NCI-H187 treated with DMSO at 0.1 percent for 48 hours (cell line): ENCODE measurements at places on chromosomes 16 and 17.
A peak's percentile ranks its signal among the peaks of the same experiment; 100 is the strongest.

DNA sequence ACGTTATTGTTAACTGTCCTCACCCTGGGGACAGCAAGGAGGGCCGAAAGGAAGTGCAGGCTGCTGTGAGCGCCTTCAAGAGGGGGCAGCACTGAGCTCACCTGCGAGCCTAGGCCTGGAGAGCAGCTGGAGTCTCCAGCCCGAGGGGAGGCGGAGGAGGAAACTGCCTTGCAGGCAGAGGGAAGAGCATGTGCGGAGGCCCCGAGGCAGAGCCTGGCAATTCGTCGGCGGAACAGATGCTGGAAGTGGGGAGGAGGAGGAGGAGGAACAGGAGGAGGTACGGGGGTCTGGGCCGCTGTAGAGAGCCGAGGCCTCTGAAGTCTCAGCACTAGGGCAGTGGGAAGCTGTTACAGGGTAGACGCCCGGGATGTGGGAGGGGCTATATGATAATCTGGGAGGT lies 49.6 kb upstream of the PLCG2 start:
- no peak for DNase-seq

- DNase-seq: no peak
Observed at GRCh38 chr17:4942760-4943508, 2.9 kb downstream of the RNF167 start.

- no peak for DNase-seq
Observed at GRCh38 chr16:24954137-24954536, 61.0 kb downstream of the ARHGAP17 start.

DNA sequence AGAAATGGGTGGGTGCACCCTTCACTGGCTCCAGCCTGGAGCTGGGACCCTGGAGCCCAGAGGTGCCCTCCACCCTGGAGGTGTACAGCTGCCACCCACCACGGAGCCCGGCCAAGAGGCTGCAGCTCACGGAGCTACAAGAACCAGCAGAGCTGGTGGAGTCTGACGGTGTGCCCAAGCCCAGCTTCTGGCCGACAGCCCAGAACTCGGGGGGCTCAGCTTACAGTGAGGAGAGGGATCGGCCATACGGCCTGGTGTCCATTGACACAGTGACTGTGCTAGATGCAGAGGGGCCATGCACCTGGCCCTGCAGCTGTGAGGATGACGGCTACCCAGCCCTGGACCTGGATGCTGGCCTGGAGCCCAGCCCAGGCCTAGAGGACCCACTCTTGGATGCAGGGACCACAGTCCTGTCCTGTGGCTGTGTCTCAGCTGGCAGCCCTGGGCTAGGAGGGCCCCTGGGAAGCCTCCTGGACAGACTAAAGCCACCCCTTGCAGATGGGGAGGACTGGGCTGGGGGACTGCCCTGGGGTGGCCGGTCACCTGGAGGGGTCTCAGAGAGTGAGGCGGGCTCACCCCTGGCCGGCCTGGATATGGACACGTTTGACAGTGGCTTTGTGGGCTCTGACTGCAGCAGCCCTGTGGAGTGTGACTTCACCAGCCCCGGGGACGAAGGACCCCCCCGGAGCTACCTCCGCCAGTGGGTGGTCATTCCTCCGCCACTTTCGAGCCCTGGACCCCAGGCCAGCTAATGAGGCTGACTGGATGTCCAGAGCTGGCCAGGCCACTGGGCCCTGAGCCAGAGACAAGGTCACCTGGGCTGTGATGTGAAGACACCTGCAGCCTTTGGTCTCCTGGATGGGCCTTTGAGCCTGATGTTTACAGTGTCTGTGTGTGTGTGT lies 46.8 kb downstream of the IL21R start:
- DNase-seq: no peak

GRCh38 chr16:47250983-47251382 lies 107.2 kb upstream of the NETO2 start:
- no peak for DNase-seq

GRCh38 chr16:1942047-1942809 lies 771 bp downstream of the MSRB1 start:
- DNase-seq: no peak

DNA sequence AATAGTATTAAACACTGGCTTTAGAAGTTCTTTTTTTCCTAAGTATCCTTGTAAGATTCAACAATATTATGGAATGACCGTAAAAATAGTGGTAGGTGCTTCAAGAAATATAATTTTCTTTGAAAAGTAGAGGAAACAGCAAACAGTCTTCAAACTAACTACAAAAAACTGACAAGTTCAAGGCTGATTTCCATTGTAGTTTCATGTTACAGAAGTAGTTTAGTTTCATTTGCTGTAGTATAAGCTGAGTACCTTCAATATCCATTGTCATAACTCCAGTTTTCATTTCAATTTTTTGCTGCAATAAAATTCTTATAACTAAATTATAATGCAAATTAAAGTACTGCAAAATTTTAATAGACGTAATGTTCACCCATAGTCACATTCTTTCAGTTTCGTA lies 19.3 kb downstream of the PHKB start:
- DNase-seq: no peak

DNA sequence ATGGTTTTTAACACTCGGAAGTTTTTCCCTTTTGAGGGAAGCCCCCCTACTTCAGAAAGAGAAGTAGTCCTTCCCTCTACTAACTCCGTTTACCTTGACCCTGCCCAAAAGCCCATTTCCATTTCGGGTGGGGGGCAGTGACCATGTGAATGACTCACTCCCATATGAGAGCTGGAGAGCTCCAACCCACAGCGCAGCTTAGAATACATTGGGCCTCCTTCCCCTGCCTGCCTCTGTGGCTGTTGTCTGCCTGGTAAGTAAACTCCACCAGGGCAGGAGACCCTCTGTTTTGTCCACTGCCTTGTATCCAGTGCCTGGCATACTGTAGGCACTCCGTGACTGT lies 985 bp downstream of the SGSM2 start:
- DNase-seq: no peak

GRCh38 chr16:81816351-81816750 lies 37.3 kb downstream of the PLCG2 start:
- DNase-seq: no peak

GRCh38 chr16:2008009-2008526 lies 1.6 kb downstream of the ZNF598 start:
- no peak for DNase-seq

GRCh38 chr17:10045871-10046658 lies 141.0 kb upstream of the RCVRN start:
- no peak for DNase-seq

DNA sequence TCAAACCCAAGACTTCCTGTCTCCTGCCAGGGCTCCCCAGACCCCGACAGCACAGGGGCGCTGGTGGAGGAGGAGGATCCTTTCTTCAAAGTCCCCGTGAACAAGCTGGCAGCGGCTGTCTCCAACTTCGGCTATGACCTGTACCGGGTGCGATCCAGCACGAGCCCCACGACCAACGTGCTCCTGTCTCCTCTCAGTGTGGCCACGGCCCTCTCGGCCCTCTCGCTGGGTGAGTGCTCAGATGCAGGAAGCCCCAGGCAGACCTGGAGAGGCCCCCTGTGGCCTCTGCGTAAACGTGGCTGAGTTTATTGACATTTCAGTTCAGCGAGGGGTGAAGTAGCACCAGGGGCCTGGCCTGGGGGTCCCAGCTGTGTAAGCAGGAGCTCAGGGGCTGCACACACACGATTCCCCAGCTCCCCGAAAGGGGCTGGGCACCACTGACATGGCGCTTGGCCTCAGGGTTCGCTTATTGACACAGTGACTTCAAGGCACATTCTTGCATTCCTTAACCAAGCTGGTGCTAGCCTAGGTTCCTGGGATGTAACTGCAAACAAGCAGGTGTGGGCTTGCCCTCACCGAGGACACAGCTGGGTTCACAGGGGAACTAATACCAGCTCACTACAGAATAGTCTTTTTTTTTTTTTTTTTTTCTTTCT lies 8.1 kb downstream of the SERPINF1 start:
- no peak for DNase-seq

DNA sequence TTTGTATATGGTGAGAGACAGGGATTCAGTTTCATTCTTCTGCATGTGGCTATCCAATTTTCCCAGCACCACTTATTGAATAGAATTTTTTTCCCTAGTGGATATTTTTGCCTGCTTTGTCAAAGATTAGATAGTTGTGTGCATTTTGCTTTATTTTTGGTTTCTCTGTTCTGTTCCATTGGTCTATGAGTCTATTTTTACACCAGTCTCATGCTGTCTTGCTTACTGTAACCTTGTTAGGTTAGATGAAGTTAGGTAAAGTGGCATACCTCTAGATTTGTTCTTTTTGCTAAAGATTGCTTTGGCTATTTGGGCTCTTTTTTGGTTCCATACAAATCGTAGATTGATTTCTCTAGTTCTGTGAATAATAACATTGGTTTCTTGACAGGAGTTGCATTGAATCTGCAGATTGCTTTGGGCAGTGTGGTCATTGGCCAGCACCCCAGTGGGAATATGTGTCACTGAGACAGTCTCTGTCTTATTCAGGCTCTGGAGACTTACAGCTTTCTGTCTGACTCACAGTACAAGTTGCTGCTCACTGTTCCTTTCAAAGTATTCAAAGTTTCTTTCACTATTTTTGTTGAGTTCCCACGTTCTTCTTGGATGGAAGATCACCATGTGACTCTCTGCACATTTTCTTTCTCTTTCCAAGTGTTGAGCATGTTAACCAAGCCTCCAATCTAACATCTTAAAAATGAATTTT lies 709.1 kb downstream of the CDH11 start:
- DNase-seq: no peak

DNA sequence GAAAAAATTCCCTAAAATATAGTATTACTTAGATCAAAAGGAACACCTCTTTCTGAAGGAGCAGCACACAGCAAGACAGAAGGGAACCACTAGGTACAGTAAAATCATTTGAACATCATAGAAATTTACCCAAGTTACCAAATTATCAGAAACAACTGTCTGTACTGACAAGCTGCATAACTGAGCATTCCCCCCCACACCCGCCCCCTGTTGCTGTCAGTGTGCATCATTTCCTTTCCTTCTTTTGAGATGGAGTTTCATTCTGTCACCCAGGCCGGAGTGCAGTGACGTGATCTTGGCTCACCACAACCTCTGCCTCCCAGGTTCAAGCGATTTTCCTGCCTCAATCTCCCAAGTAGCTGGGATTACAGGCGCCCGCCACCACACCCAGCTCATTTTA lies 120.7 kb downstream of the TRIM37 start:
- no peak for DNase-seq

DNA sequence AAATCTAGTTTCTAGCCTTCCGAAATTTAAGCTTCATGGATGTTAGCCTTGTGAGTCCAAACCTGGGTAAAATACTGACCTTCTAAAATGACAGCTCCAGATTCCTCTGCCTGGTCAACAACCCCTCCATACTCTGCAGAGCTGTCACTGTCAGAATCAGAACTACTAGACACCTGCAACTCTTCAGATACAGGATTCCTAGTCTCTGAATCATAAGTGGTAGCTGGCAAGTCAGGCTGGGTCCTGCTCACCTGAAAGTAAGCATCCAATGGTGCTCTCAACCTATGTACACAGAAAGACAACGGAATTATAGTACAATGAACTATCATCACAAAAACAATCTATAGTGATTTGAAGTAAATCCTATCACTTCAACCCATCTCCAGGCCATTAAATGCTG lies 14.8 kb downstream of the RFWD3 start:
- no peak for DNase-seq

- DNase-seq: no peak
Observed at GRCh38 chr17:79415909-79416308, 194.9 kb downstream of the RBFOX3 start.

DNA sequence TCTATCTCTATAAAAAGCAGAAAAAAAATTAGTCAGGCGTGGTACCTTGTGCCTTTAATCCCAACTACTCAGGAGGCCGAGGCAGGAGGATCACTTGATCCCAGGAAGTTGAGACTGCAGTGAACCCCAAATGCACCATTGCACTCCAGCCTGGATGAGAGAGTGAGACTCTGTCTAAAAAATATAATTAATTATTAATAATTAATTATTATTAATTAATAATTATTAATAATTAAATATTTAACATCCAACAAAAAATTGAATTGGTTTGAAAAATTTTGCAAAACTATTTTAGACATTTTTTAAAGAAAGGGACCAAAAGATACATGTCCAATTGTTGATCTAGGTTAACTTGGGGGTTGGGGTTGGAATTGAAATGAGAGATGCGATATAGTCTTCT lies 51.0 kb downstream of the MYH3 start:
- DNase-seq: no peak

DNA sequence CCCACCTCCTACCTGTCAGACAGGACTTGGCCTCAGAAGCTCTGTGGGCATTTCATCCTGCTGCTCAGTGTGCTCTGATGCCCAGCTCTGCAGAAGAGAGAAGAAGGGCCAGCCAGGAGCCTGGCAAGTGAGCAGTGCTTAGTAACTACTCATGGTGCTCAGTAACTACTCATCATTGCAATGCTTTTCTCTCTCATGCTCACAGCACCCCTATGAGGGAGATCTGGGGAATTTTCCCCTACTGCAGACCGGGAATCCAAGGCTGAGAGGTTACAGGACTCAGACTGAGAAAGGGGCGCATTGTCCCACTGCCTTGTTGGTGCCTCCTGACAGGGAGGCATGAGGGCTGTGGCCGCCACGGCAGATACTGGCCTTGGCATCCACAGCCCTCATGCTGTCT lies 261.1 kb downstream of the C16orf95 start:
- no peak for DNase-seq

GRCh38 chr17:38824899-38825761 lies at the start of gene CWC25:
Gene CWC25 (minus strand): TSS chr17:38825321. CDS start chr17:38825183, 138 bp downstream.
- peak; percentile 39 for DNase-seq

- no peak for DNase-seq
Observed at GRCh38 chr17:57226793-57227192, 29.5 kb upstream of the MSI2 start.

DNA sequence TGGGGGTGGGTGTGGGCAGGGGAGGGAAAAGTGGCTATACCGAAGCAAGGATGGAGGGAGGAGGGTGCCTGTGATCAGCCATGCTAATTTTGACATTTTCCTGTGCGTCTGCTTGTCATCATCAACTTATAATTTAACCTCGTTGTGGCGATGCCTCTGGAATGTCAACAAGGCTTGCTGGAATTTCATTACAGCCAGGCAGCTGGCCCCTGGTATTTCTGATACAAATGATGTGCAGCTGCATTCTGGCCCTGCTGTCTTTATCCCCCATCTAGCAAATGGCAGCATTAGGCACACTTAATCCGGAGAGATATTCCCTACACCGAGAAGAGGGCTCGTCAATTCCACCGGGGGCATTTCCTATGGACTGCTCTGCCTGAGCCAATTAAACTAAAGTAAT lies 278.3 kb upstream of the CCL2 start:
- no peak for DNase-seq

DNA sequence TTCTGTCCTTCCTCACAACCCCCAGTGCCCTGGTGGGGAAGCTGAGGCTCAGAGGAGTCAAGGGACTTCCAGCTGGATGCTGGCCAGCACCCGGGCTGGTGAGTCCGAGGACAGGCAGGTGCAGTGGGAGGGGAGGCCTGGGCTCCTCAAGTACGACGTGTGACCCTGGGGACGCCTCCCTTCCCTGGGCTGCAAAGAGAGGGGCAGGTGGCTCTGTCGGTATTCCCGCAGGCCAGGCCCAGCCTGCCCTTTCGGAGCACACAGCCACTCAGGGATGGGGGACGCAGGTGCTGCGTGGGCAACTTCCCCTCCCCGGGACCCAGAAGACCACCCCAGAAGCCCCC lies 33.1 kb upstream of the PVALEF start:
- DNase-seq: no peak

- no peak for DNase-seq
Observed at GRCh38 chr16:82995924-82996441, 369.2 kb downstream of the CDH13 start.

GRCh38 chr16:27767081-27767480 lies 217.1 kb downstream of the KATNIP start:
- no peak for DNase-seq

- DNase-seq: no peak
Observed at GRCh38 chr17:60421273-60422161, 772 bp upstream of the CHCT1 start.

GRCh38 chr16:69048328-69049120 lies 56.9 kb upstream of the HAS3 start:
- no peak for DNase-seq

- DNase-seq: no peak
Observed at GRCh38 chr16:85608515-85608885, 4.6 kb upstream of the GSE1 start.
